ENCODE measurements at places on chromosomes 13 and 19.

GRCh38 chr13:67619351-67619994 lies 389.3 kb upstream of the PCDH9 start:
- no peak for DNase-seq

GRCh38 chr13:53048880-53049279 lies 20.3 kb downstream of the OLFM4 start:
- no peak for DNase-seq

DNA sequence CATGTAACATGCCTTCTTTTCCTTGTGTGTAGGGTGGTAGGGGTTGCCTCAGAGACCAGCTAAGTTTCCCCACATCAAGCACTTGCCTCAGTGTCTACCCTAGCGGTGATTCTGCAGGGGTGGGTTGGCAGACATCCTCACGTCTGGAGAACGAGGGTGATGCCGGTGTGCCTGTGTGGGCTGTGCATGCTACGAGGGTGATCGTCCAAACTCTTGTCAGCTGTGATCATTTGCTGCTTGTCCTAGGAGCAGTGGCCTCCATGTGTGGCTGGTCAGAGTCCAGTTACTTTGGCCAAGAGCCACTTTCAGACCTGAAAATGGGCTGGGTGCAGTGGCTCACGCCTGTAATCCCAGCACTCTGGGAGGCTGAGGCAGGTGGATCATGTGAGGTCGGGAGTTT lies 5.1 kb downstream of the GPI start:
- no peak for DNase-seq

DNA sequence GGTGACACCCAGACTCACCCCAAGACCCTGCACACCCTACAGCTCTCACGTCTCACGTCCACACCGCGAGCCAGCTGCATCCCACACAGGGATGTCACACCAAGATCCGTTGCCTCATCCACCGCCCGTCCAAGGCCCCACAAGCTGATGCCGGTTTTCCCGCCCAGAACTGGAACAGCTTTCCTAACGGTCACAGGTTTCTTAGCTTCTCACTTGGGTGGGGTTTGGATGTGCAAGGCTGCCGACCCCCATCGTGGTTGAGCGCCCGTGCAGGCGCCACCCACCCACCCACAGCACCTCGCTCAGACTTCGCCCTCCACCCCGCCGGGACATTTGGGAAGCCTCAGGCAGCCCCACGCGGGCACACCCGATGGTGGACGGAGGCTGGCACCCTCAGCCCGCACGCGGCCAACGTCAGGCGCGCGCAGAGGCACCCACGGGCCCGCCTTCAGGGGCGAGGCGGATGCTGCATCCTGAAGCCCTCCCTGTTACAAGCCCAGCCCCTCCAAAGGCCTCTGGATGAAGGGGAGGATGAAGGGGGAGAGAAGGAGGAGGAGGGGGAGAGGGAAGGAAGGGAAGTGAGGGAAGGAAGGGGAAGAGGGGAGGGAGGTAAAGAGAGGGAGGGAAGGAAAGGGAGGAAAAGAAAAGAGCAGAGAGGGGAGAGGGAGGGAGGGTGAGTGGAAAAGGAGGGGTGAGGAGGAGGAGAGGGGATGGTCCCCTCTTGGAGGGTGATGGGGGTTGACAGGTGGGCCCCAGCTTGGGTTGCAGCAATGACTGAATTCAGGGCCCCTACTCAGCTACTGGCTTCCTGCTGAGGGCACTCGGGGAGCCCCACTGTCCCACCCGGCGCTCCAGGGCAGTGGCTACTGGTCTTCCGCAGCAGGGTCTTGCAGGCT lies 12.8 kb downstream of the ONECUT3 start:
- no peak for DNase-seq

GRCh38 chr19:50925734-50926133 lies 14.5 kb upstream of the KLK4 start:
- no peak for DNase-seq

GRCh38 chr13:72437458-72437857 lies 290.0 kb downstream of the MZT1 start:
- DNase-seq, result no peak

GRCh38 chr13:29948791-29949190 lies 98.4 kb upstream of the UBL3 start:
- no peak for DNase-seq
